ENCODE measurements at places on chromosomes 6 and 20.

GRCh38 chr6:112877134-112878100, 530.3 kb downstream of the RFPL4B start:
- no peak for DNase-seq

DNA sequence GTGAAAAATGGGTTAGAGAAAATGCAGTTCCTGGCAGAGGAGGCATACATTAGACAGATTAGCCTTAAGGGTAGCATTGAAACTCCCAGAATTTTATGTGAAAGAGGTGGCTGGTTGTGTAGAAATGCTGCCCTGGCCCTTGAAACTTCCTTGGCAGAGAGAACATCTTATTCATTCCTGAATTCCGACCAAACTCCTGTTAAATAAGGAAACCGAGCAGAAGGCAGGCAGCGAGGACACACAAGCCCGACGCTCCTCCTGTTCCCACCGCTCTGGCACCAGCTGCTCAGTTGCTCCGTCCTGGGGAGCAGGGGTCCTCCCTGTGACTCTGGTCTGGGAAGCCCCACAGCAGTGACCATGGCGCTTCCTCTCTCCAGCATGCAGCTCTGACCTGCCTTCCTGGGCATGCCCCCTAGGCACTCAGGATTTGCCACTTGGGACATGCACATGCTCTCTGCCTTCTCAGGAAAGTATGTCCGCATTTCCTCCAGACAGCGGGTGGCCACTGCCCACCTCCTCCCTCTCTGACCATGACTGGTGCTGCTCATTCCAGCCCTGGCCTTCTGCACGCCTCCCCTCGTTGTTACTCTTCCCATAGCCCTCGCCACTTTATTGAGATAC, 35.2 kb upstream of the CLDN20 start:
- no peak for DNase-seq

- DNase-seq, result no peak
Measured at GRCh38 chr20:44425923-44426322, 49.8 kb upstream of the TTPAL start.

GRCh38 chr6:40714143-40714542, 127.0 kb upstream of the LRFN2 start:
- no peak for DNase-seq

DNA sequence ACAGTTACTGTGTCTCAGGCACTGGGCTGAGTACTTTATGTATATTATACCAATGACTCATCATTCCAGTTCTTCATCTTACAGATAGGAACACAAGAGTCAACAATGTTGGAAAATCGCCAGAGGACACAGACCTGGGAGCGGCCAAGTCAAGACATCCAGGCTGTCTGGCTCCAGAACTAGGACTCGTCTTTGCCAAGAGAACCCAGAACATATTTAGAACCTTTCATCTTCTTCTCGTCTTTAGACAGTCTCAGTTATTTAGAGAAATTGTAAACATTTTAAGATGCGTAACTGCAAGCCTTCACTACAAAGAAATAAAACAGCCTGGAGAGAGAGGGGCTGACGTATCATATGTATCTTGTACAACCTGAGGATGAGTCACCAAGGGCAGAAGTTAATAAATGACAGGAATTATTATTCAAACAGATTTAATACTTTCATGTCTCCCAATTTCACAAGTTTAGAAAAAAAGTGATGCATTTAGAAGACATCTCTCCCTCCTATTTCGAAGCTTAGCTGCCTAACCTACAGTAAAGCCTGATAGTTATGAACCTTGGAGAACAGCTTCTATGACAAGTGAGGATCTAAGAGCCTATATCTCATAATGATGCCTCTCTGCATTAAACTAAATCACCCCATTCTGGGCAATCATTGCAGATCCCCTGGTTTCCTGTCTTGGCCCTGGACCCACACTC, 43.4 kb downstream of the SLC22A3 start:
- DNase-seq, result no peak

DNA sequence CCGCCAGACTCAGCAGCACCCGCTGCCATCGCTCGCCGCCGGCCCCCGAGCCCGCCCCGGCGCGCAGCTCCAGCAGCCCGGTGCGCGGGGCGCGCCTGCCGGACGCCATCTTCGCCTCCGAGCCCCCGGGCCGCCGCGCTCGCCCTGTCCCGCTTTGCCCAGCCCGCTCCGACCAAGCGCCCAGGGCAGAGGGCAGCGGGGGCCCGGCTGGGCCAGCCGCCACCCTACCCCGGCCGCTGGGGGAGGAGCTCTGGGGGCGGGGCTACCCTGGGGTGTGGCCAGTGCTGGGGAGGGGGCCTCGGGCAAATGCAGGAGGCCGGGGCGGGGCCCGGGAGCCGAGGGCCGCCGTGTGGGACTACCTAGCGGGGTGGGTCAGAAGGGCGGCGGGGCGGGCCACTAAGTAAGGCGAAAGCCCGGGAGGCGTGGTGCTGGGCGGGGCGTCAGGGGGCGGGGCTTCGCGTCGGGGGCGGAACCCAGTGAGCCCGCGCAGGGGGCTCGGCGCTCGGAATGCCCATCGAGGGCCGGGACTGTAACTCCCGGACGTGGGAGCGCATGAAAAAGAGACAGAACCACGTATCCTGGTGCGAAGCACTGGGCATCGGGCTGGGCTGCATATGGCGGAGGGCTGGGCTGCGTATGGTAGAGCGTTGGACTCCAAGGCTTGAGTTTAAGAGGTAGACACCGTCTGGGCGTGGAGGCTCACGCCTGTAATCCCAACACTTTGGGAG, at the start of gene SNTA1:
Gene SNTA1 (minus strand): TSS at position 252 of the 728 bp plus-strand sequence. CDS start 143 bp downstream, at position 109.
- peak; percentile 84 for DNase-seq

DNA sequence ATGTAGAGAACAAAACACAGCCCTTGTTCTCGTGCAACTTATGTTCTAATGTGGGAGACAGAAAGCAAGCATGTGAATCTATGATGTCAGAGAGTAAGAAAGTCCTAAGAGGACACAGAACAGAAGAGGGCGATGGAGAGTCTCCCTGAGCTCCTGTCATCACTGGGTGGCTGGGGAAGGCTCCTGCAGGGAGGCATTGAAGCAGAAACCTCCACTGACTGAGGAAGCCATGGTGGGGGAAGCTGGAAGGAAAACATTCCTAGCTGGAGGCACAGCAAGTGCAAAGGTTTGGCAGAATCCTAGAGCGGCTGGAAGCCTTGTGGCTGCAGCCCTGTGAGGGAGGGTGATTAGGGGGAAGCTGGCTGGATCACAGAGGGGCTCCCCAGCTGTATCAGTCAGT, 248.0 kb downstream of the CDH26 start:
- DNase-seq, result no peak

DNA sequence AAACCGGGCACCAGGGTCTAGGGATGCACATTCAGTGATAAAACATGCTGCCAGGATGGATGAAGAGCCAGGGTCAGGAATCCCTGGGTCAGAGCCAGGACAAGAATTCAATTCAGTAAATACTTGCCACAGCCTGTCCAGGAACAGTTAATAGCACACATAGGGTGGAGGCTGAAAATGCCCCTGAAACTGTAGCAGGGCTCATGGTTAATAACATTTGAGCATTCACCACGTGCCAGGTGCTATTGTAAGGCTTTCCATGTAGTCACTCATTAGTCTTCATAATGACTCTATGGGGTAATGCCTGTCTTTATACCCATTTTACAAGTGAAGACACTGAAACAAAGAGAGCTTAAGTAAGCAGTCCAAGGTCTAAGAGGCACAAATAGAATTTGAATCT, 296.3 kb downstream of the LRFN2 start:
- no peak for DNase-seq

DNA sequence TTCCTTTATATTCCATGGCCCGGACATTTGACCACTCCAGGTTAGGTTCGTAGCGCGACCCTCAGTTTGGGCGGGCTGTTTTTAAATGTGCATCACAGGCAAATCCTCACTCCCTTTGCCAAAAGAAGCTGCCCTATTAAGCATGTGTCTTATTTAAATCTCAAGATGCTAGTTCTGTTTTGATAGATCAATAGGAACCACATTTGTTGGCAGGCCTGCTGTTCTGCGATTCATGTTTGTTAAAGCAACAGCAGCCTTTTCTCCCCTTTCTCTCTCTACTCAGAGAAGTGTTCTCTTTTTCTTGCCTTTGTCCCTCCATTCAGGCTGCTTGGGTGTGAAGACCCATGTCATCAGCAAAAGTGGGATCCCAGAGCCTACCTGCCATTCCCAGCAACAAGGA, 212.0 kb upstream of the SSTR4 start:
- no peak for DNase-seq

DNA sequence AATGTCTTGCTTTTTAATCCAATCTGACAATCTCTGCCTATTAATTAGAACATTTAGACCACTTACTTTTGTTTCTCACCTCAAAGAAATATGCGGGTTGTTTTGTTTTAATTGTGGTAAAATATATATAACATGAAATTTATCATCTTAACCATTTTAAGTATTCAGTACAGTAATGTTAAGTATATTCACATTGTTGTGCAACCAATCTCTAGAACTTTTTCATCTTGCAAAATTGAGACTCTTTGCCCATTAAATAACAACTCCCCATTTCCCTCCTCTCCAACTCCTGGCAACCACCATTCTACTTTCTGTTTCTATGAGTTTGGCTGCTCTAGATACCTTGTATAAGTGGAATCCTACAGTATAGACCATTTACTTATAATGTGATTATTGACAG, 13.8 kb upstream of the TCP11 start:
- no peak for DNase-seq

- DNase-seq, result no peak
Measured at GRCh38 chr6:124907596-124907995, 54.6 kb upstream of the RNF217 start.

GRCh38 chr20:32536851-32537656, 48.1 kb downstream of the NOL4L start:
- DNase-seq, result peak; percentile 29

DNA sequence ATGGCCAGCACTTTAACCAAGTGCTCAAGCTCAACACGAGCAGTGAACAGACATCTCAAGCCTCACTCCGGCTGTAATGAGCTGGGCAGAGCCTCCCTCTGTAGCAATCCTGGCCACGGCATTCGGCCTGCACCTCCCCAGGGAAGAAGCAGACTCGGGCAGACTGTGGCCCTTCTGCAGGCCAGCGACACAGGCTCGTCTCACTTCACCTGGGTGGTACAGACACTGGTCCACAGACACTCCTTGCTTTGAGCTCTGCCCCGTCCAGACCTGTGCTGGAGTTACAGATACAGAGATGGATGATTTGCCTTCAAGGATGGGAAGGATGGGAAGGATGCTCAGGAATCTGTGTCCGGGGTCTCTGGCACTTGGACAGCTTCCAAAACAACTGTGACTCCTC, 300.9 kb downstream of the PREX1 start:
- DNase-seq, result no peak

DNA sequence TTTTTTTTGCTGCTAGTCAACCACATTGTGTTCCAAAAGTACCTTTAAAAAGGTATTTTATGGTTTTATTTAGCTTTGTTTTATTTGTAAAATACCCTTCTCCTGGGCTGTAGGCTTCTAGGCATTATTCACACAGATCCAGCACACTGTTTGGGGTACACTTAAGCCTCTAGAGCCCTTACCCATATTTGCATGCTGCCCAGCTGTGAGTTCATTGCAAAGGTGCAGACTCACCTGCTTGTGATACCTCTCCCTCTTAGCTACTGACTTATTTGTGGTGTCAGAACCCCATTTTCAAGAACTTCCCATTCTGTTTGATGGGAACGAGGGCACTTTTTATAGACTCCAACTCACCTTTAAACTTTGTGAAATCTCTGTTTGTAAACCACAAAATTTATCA, 69.8 kb downstream of the RIN2 start:
- DNase-seq, result no peak

DNA sequence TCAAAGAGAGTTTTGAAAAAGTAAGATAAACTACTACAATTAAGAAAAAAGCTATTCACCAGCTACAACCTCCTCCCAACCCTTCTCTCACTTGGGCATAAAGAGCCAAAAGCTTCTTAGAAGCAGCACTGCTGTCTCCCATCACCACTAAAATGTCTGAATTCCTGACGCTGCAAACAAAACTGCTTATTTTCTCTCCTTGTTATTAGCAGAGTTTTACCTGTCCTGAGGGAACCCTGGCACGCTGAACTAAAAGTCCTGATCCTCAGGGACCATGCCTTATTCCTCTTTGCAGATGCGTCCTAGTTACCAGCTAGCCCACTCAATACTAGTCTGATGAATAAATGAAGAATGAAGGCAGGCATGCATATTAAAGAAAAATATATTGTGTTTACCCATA, 1.1 kb downstream of the HACE1 start:
- no peak for DNase-seq

DNA sequence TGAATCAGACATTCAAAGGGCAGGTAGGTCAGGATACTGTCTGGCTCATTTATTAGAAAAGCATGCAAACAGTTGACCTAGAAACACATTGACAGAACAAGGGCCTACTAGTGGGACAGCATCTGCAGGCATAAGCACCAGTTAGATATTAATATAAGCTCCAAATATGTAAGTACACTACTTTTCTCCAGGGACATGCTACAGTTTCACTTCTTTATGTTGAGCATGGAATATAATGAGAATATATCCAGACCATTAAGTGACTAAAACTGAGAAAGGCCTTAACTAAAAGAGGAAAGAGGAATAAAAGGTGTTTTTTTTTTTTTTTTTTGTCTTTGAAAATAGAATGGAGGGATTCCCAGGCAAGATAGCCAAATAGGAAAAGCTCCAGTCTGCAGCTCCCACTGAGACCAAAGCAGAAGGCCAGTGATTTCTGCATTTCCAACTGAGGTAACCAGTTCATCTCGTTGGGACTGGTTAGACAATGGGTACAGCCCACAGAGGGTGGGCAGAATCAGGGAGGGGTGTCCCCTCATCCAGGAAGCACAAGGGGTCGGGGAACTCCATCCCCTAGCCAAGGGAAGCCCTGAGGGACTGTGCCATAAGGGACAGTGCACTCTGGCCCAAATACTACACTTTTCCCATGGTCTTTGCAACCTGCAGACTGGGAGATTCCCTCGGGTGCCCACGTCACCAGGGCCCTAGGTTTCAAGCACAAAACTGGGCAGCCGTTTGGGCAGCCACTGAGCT, 251.6 kb downstream of the PHF3 start:
- no peak for DNase-seq
